Endothelial cell (in vitro differentiated cells): ENCODE measurements at places on chromosomes 12 and 14.

GRCh38 chr14:45298423-45299117, 45.6 kb upstream of the MIS18BP1 start:
- no peak for DNase-seq

DNA sequence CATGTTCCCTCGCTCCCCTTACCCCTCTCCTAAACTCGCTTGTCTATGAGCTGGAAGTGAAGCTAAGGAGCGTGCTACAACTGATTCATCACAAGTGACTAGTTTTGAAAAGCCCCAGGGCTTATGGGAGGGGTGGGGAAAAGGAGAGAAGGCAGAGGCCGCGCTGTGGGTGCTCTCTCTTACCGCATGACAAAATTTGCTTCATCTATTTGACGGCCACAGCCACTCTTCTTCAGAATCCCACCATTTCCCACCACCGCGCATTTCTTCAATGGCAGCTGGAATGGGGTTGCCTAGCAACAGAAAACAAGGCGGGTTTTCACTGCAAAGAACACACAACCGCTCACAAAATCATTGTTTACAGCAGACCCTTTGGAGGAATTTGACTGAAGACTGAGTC, 79.4 kb downstream of the ST8SIA1 start:
- no peak for DNase-seq

DNA sequence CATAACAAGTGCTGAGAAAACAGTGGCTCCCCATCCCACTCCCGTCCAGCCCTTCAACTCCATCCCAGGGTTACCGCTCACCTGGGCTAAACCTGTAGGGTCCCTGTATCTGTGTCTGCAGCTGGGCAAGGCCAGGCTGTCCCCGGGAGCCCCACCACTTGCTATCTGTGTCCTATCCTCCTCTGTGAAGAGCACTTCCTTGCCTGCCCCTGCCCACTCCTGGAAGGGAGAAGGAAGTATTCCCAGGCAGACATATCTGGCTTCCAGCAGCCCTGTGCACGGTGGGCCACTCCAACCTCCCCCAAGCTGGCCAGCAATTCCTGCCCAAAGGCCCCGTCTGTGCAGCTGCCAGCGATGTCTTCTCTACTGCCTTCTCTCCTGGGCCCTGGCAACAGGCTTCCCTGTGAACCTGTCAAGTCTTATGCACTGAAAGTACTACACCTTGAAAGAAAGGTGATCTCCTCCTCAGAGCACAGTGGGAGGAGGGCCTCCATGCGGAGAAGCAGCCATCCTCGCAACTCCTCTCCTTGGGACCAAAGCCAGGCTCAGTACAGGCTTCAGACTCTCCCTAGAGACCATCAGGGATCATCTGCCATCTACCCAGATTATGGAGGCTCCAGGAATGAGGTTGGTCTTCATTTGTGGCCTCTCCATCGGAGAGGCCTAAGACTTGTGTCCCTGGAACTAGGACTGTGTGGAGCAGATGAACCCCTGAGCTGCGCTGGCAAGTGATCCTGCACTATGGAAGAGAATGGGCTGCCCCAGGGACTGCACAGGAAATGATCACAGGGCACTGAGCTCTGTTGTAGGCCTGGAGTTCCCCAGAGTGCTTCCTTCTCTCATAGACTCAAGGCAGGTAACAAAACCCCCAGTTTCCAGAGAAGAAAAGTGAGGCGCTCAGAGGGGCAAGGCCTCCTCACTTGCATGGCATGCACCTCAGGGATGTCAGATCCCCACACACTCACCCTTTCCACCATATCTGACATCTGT, 663.6 kb downstream of the BCL11B start:
- DNase-seq, result no peak

- DNase-seq, result no peak
These were observed 52.0 kb upstream of the PPP2R5C start for GRCh38 chr14:101709533-101709881.

GRCh38 chr12:6747216-6747615, 5.7 kb downstream of the MLF2 start:
- DNase-seq, result no peak

- no peak for DNase-seq
These were observed 7.9 kb upstream of the WASHC3 start for GRCh38 chr12:102069707-102070106.
